ENCODE measurements at places on chromosomes 6 and 20.

DNA sequence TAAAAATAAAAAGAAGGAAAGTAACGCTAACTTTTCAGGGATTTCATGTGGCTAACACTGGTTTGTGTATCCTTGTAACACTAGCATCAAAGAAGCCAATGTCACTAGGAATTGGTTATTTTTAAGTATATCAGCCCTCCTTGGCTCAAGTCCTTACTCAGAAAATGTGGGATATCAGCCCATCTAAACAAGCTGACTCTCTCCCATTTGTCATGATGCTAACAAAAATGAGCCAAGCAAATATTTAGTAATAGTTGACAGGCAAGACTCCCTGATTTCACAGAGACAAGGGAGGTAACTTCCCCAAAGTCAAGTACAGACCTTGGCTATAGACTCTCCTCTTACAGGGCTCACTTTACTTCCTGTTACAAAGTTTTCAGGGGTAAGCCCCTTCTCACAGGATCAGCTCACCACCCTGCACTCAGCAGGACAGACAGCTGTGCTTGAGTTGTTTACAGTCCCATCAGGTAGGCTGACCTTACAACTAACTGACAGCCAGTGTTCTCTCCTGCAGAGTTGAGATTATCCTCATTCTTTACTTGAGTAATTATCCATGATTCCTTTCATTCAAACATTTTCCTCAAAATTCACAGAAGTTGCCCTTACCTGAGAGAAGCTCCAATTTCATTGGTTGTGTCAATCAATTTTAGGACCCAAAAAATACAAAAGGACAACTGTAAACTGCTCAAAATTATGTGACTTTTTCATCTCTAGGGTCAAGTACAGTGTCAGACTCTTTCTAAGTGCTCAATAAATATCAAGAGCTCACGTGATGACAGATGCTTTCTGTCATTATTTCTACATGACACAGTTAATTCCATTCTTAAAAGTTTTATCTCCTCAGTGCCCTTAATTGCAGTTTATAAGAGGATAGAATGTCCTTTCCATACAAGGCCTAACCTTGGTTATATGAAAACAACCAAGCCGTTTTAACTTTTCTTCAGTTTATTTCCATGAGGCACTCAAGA, 38.1 kb upstream of the BMP5 start:
- DNase-seq, result no peak

GRCh38 chr6:136524339-136524935, 25.8 kb downstream of the MAP7 start:
- no peak for DNase-seq

DNA sequence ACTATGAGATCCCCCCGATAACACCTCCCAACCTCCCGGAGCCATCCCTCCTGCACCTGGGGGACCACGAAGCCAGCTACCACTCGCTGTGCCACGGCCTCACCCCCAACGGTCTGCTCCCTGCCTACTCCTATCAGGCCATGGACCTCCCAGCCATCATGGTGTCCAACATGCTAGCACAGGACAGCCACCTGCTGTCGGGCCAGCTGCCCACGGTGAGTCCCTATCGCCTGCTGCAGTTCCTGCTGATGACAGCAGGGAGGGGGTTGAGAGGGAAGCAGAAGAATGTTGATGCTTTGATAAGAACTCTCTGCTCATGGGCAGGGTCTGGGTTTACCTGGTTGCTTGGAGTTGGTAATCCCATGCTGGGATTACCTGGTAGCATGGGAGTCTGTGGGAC, 91.9 kb downstream of the TOX2 start:
- no peak for DNase-seq

- DNase-seq, result no peak
These were observed 199.2 kb upstream of the PRDM1 start for GRCh38 chr6:105886814-105887544.

DNA sequence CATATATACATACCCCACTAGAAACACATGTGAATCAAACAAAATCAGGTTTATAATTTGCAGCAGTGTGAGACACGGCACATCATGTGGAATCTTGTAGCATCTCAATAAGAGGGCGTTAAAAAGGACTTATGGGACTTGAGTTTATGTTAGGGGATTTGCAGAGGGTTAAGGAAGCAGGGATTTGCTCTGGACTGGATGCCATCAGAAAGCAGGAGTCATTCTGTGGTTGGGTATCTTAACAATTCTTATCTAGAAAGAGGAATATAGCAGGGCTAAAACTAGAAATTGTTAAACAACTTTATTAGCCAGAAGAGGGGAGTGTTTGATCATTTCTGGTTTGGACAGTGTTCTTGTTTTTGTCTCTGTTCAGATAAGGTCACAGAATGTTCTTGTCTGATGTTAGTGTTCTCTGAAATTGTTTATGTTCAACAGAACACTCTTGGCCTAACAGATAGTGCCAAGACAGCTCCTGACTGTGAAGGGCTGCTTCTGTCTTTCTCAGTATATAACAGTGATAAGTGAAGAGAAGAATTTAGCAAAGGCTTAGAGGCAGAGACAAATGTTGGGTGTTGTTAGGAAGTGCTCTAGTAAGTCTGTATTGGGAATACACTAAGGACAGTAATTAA, 39.2 kb downstream of the LIN28B start:
- DNase-seq, result no peak

DNA sequence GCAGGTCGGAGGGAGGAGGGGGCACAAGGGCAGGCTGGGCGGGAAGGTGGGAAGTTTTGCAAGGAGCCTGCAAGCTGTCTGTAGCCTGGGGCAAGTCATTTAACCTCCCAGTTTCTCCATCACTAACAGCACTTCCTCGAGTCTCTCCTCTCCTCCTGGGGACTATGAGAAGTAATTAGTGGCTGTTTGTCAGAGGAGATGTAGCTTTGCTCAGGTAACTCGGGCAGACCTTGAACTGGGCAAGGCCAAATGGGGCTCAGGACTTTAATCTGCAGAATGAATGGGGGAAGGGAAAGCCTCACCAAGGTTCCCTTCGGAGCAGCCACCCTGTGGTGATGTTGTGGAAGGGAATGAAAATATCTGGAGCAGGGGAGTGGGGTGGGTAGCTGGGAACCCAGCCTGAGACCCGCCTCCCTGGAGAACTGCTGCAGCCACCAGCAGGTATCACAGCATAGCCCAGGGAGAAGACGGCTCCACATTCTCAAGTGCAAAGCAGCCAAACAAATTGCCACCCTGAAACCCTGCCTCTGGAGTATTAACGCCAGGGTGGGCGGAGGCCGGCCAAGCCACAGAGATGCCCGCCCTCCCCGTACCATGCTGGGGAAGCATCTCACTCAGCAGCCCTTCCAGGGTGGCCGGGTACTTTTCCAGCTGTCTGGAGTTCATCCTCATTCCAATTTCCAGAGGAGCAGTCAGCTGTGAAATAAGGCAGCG, 6.1 kb upstream of the LEMD2 start:
- DNase-seq, result no peak

DNA sequence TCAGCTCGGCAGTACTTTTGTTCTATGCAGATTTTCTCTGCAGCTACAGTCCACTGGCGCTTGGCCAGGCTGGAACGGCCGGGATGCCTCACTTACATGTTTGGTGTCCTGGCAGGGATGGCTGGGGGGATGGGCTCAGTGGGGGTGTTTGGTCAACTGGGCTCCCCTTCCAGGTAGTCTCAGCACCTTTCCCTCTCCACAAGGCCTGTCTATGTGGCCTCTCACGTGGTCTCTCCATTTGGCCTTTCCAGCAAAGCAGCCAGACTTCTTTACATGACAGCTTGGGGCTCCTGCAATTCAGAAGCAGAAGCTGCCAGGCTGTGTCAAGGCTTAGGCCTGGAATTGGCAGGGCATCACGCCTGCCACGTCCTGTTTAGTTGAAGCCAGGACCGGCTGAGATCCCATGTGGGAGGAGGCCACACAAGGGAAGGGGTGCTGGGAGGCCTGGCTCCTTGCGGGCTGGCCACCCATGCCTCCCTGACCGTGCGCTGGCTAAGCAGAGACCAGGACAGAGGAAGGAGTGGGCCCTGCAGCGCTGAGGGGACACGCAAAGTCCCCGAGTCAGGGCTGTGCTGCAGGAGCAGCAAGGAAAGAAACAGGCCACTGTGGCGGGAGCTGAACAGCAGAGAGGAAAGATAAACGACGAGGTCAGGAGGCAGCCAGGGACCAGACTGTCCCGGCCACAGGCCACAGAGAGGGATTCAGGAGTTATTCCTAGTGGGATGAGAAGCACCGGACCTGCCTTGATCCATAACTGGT, 38.9 kb downstream of the MGME1 start:
- DNase-seq, result no peak

DNA sequence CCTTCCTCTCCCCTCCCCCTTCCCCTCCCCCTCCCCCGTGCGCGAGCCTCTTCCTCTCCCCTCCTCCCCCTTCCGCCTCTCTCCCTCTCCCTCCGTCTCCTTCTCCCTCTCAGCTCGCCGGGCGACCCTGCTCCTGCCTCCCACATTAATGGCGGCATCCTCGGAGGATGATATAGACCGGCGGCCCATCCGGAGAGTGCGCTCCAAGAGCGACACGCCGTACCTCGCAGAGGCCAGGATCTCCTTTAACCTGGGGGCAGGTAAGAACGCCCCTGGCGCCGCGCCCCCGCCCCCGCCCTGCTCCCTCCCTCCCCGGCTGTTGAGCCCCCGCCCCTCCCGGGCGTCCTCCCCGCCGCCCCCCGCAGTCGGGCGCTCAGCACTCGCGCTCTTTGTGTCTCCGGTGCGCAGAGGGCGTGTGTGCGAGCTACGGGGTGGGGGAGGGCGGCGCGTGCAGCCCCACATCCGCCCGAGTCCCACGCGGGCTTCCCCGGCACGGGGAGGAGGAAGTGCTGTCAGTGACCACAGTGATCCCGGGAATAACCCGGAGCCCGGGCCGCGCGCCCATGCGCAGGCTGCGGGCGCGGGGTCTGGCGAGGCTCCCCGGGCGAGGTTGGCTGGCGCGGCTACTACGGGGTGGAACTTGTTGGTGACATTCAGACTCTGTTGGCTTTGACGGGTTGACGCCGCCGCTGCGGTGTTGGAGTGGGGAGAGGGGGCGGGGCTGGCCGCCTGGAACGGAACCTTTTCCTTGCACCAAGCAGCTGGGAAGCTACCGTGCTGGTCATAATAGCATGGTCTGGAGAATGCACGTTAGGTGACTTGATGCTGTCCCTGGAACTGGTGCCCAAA, 33.2 kb downstream of the PHACTR1 start:
- DNase-seq, result no peak

DNA sequence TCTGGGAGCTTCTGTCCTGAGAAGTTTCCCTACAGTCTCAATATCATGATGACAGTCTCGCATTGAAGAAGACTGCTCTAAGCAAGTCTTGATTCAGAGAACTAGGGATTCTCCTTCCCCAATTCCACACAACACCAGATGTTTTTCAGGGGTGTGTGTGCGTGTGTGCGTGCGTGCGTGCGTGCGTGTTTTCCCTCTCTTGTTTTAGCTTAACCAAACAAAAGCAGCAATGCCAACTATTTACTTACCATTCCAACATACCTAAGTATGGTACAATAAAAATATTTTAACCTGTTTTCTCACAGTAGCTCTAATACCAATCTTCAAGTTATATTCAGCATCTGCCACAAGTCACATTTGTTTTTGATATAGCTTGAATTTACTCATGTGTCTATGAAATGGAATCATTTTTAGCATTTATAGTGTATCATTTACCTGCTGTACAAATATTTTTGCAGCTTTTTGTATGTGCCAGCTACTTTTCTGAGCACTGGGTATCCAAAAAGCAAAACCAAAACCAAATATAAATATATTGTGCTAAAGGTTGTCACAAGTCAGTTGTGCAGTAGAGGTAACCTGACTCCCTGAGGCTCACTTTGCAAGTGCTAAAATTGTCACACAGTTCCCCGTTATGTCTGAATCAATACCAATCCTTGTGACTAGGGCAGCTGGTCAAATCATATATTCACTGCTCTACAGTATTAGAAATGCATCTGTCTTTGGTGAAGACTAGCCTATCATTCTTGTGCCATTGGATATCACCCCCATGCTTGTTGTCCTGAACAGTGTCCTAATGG, 21.7 kb upstream of the MYLIP start:
- no peak for DNase-seq

DNA sequence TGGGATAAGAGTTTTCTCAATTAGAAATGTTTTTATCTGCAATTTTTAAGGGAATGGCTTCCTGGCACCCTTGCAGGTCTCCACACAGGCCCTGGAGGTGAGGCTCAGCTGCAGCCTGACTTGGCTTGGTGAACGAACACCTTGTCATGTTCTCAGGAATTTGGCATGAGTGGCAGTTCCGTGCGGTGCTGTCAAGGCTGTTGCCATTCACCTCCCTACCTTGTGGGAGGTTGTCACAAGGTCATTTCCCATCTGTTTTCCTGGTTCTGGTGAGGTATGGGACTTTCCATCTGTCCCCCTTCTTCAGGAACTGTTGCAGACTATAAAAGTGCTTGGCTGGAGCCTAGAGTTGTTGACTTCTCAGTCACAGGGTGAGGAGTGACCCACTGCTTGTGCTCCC, 82.9 kb downstream of the ELOVL4 start:
- DNase-seq, result no peak

GRCh38 chr20:32965115-32965514, 39.1 kb downstream of the SUN5 start:
- DNase-seq, result no peak

- DNase-seq, result no peak
These were observed 28.2 kb downstream of the HLA-F start for GRCh38 chr6:29751480-29751879.

GRCh38 chr6:103925317-103925716, 934.4 kb downstream of the HACE1 start:
- DNase-seq, result no peak

DNA sequence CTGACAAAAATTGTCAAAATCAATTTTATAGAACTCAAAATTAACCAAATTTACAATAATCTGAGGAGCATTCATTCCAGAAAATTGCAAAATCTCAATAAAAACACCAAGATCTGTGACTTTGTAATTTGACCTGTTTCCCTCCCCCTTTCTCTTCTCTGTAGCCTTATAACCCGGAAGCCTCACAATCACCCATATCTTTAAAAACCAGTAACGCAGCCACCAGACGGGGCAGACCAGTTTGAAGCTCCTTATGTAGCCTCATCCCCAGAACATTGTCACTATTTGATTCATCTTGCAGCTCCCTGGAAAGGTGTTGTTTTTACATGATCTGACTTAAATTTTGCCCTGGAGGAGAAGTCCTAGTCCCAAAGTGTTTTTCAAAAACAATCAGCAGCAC, 27.5 kb upstream of the TGM6 start:
- DNase-seq, result no peak

GRCh38 chr6:93858213-93858612, 438.9 kb upstream of the EPHA7 start:
- no peak for DNase-seq

- no peak for DNase-seq
These were observed 43.5 kb upstream of the TIAM2 start for GRCh38 chr6:154951345-154952200.
